ENCODE measurements at places on chromosomes 13 and 19.
A peak's percentile ranks its signal among the peaks of the same experiment; 100 is the strongest.

DNA sequence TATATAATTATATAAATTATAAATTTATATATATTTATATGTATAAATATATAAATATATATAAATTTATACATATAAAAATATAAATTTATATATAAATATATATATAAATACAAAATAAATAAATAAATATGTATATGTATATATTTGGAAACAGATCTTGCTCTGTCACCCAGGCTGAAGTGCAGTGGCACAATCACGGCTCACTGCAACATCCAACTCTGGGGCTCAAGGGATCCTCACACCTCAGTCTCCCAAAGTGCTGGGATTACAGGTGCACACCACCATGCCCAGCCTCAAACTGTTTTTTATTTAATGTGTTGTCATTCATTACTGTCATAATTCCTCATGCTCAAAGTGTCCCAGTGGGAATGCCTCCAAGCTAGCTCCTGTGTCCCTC, 25.2 kb upstream of the PDCD5 start:
- no peaks in the 10 kb centered on the region for H3K4me1 ChIP-seq
- no peak overlapping the region for H3K27ac ChIP-seq
- H3K4me3 ChIP-seq, result no peak overlapping the region
- DNase-seq, result no peak
- H3K27me3 ChIP-seq, result no peaks in the 10 kb centered on the region

DNA sequence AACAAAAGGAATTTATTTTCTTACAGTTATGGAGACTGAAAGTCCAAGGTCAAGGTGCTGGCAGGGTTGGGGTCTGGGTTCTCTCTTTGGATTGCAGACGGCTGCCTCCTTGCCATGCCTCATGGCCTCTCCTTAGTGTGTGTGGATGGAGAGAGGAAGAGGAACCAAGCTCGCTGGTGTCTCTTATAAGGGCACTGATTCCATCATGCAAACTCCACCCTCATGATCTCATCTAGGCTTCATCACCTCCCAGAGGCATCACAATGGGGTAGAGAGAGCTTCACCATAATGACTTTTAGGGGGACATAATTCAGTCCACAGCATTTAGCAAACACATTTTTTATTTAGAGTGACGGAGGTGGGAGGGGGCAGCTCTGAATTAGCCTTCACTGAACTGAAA, 104.9 kb upstream of the ABCC4 start:
- no peaks in the 10 kb centered on the region for H3K36me3 ChIP-seq
- DNase-seq, result no peak
- no peak overlapping the region for H3K4me3 ChIP-seq
- no peak overlapping the region for H3K27ac ChIP-seq

- H3K36me3 ChIP-seq, result no peaks in the 10 kb centered on the region
- no peaks in the 10 kb centered on the region for H3K4me1 ChIP-seq
- H3K27me3 ChIP-seq, result no peaks in the 10 kb centered on the region
- H3K27ac ChIP-seq, result no peak overlapping the region
- no peak for DNase-seq
Measured at GRCh38 chr19:29478578-29479565, 46.9 kb upstream of the VSTM2B start.

- H3K27ac ChIP-seq, result no peak overlapping the region
- no peaks in the 10 kb centered on the region for H3K27me3 ChIP-seq
- H3K4me3 ChIP-seq, result no peak overlapping the region
Measured at GRCh38 chr19:8221161-8221560, 12.0 kb downstream of the CERS4 start.

- peaks cover 14% of the 10 kb centered on the region for H3K4me1 ChIP-seq
- peaks cover 19% of the 10 kb centered on the region for H3K36me3 ChIP-seq
- no peak for DNase-seq
- peak overlapping the region; percentile 74 for H3K27ac ChIP-seq
Measured at GRCh38 chr19:9835507-9835949, 410 bp downstream of the PIN1 start.

DNA sequence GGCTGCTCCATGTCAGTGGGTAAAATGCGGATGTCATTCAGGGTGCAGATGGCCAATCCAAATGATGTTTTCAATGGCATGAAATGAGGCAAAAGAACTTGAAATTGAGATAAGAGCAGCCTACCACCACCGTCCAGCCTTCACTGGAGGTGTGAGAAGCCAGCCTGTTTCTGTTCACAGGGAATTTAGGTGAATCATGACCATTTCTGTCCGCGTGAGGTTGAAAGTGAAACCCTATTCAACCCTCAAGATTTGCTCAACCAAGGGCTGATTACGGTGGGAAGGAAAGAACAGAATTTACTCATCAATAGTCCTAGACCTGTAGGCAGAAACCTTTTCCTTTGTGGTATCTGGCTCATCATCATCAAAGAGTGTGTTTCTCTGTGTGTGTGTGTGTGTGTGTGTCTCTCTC, 370.7 kb downstream of the COG6 start:
- DNase-seq, result peak; percentile 40
- no peaks in the 10 kb centered on the region for H3K36me3 ChIP-seq
- peak overlapping the region; percentile 50 for H3K4me3 ChIP-seq
- H3K27ac ChIP-seq, result no peak overlapping the region
- H3K4me1 ChIP-seq, result peaks cover 15% of the 10 kb centered on the region

GRCh38 chr13:75705395-75705794, 69.3 kb downstream of the LMO7 start:
- H3K27ac ChIP-seq, result no peak overlapping the region
- no peak for DNase-seq
- no peaks in the 10 kb centered on the region for H3K4me1 ChIP-seq
- no peaks in the 10 kb centered on the region for H3K36me3 ChIP-seq

- H3K36me3 ChIP-seq, result peaks cover 24% of the 10 kb centered on the region
- peaks cover 13% of the 10 kb centered on the region for H3K4me1 ChIP-seq
- no peak for DNase-seq
- H3K27me3 ChIP-seq, result no peaks in the 10 kb centered on the region
- no peak overlapping the region for H3K4me3 ChIP-seq
Measured at GRCh38 chr19:8398311-8398771, 8.2 kb downstream of the RAB11B start.

GRCh38 chr19:47133021-47133471, 2.4 kb downstream of the SAE1 start:
- no peak overlapping the region for H3K27ac ChIP-seq
- H3K27me3 ChIP-seq, result no peaks in the 10 kb centered on the region
- H3K4me1 ChIP-seq, result peaks cover 43% of the 10 kb centered on the region
- DNase-seq, result no peak

- peak overlapping the region; percentile 75 for H3K4me3 ChIP-seq
- H3K27ac ChIP-seq, result peak overlapping the region; percentile 83
- H3K27me3 ChIP-seq, result no peaks in the 10 kb centered on the region
- no peak for DNase-seq
- H3K4me1 ChIP-seq, result peaks cover 25% of the 10 kb centered on the region
- H3K36me3 ChIP-seq, result peaks cover 14% of the 10 kb centered on the region
Measured at GRCh38 chr19:48444936-48445200, 915 bp upstream of the GRWD1 start.

DNA sequence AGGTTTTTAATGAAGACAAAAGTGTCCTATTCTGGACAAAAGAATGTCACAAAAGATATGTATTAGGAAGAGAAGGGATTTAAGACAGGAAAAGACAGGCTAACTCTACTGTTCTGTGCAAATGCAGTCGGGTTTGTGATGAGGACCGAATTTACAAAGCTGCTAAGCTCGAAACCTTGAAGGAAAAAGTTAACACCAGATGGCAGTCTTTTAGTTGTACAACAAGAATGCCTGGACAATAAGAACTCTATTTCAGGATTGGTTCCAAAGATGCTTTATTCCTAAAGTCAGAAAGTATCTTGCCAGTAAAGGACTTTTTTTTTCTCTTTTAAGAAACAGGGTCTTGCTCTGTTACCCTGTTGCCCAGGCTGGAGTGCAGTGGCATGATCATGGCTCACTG, 51.1 kb downstream of the HS6ST3 start:
- no peaks in the 10 kb centered on the region for H3K36me3 ChIP-seq
- no peak overlapping the region for H3K4me3 ChIP-seq
- H3K27me3 ChIP-seq, result no peaks in the 10 kb centered on the region
- H3K4me1 ChIP-seq, result no peaks in the 10 kb centered on the region
- H3K27ac ChIP-seq, result no peak overlapping the region
- no peak for DNase-seq

DNA sequence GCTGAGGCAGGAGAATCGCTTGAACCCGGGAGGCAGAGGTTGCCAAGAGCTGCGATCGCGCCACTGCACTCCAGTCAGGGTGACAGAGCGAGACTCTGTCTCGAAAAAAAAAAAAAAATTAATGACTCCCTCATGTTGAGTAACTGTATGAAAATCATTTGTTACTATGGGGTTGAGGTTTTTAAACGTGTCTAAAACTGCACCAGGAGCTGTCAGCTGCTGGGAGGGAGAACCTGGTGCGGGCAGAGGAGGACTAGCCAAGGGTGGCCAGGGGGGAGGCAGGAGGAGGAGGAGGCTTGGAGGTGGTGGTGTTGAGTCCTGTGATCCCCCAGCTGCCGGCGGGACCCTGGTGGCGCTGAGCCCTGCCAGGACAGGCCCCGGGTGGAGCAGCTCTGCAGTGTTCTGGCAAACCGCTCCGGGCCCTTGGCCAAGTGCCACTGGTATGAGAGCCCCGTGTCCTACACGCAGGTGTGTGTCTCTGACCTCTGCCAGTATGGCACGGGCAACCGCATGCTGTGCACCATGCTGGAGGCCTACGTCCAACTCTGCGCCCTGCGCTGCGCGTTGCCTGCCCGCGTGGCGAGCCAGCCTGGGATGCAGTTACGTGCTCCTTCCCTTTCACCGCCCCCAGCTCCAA, 17.1 kb upstream of the FXYD3 start:
- no peaks in the 10 kb centered on the region for H3K4me1 ChIP-seq
- no peaks in the 10 kb centered on the region for H3K27me3 ChIP-seq
- no peak for DNase-seq
- no peak overlapping the region for H3K4me3 ChIP-seq
- H3K36me3 ChIP-seq, result no peaks in the 10 kb centered on the region

DNA sequence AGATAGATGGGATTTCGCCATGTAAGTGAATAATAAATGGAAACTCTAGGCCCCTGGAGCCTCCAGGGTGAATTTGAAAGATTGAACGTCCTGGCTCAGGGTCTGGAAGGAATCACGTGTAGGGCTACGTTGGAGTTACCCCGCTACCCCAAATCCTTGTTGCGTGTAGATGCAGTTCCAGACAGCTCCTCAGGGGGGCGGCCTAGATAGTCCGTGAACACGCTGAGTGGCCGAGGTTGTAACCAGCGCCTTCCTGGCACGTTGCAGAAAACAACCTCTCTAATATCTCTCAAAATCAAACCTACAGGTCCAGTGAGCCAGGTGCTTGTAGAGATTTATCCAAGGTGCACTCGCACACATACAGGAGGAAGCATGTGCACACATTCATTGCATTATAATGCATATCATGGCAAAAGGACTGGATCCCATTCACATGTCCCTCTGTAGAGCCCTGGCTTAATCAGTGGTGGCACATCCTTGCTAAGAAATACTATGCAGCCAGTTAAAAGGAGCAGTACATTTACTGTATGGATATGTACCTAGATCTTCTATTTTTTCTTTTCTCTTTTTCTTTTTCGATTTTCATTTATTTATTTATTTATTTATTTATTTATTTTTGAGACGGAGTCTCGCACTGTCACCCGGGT, 2.5 kb upstream of the KEAP1 start:
- H3K4me1 ChIP-seq, result peaks cover 41% of the 10 kb centered on the region
- H3K4me3 ChIP-seq, result no peak overlapping the region
- peak; percentile 81 for DNase-seq
- no peaks in the 10 kb centered on the region for H3K27me3 ChIP-seq

GRCh38 chr19:41591951-41592562, 16.1 kb downstream of the CEACAM21 start:
- H3K27me3 ChIP-seq, result peaks cover 8% of the 10 kb centered on the region
- H3K4me1 ChIP-seq, result peaks cover 9% of the 10 kb centered on the region
- no peak overlapping the region for H3K4me3 ChIP-seq
- H3K36me3 ChIP-seq, result no peaks in the 10 kb centered on the region

GRCh38 chr19:36032251-36033104, at the start of gene CLIP3:
Gene CLIP3, minus strand, starts transcription at chr19:36032873. Its CDS starts 516 bp downstream, at chr19:36032357.
- no peak for DNase-seq
- no peak within 1 kb of the TSS for H3K4me3 ChIP-seq
- no peaks in the 10 kb centered on the region for H3K27me3 ChIP-seq
- no peak within 1 kb of the TSS for H3K27ac ChIP-seq

GRCh38 chr19:39765091-39766076, 13.3 kb upstream of the LEUTX start:
- no peaks in the 10 kb centered on the region for H3K36me3 ChIP-seq
- H3K4me1 ChIP-seq, result no peaks in the 10 kb centered on the region
- DNase-seq, result no peak
- no peaks in the 10 kb centered on the region for H3K27me3 ChIP-seq

GRCh38 chr19:42174958-42175734, 42.3 kb downstream of the DEDD2 start:
- H3K27me3 ChIP-seq, result peaks cover 17% of the 10 kb centered on the region
- no peak overlapping the region for H3K4me3 ChIP-seq
- H3K4me1 ChIP-seq, result peaks cover 29% of the 10 kb centered on the region
- DNase-seq, result no peak
- H3K27ac ChIP-seq, result no peak overlapping the region

GRCh38 chr13:31172001-31172400, 10.3 kb upstream of the HSPH1 start:
- no peaks in the 10 kb centered on the region for H3K27me3 ChIP-seq
- H3K4me1 ChIP-seq, result no peaks in the 10 kb centered on the region
- DNase-seq, result no peak
- H3K27ac ChIP-seq, result no peak overlapping the region
- H3K4me3 ChIP-seq, result no peak overlapping the region
- H3K36me3 ChIP-seq, result no peaks in the 10 kb centered on the region

DNA sequence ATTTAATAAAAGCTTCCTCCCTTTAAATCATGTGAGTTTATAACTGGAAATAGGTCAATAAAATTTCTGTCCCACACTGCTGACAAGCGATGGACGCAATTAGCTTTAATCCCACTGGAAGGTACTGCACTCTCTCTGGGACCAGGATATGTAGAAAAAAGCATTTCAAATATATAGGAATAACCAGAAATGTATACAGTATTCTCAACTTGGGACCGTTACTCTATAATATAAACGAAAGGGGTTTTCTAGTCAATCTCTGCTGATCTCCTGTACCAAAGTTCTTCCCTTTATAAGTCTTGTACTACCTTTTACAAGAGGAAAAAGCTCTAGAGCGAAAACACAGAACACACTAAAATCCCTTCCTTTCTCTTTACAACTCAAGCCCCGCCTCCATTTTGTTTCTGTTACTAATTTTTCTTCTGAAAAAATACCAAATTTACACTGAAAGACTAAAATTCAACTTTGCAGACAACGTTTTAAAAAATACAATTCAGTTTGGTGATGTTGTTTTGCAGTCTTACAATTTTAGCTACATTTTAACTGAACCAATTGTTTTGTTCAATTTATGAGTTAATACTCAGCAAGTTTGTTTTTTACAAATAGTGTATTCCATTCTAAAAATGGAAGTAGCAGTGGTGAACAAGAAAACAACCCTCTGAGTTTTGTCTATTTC, 1.7 kb upstream of the USPL1 start:
- peak overlapping the region; percentile 99 for H3K4me3 ChIP-seq
- peak overlapping the region; percentile 94 for H3K27ac ChIP-seq
- peak; percentile 32 for DNase-seq
- peaks cover 37% of the 10 kb centered on the region for H3K4me1 ChIP-seq
- H3K36me3 ChIP-seq, result no peaks in the 10 kb centered on the region

- H3K4me1 ChIP-seq, result no peaks in the 10 kb centered on the region
- no peaks in the 10 kb centered on the region for H3K27me3 ChIP-seq
- H3K4me3 ChIP-seq, result no peak overlapping the region
Measured at GRCh38 chr13:100139817-100140216, 50.9 kb downstream of the PCCA start.

Measured in CD4-positive, alpha-beta memory T cell (primary cell).